Kidney glomerular epithelial cell (primary cell): ENCODE measurements at places on chromosomes 4 and X.

GRCh38 chr4:17489721-17490120 lies 22.2 kb downstream of the QDPR start:
- DNase-seq = no peak

- DNase-seq = peak; percentile 90
Measured at GRCh38 chr4:10006601-10007435, 14.5 kb downstream of the SLC2A9 start.

GRCh38 chr4:86999136-86999643 lies 64.4 kb downstream of the AFF1 start:
- no peak for DNase-seq

DNA sequence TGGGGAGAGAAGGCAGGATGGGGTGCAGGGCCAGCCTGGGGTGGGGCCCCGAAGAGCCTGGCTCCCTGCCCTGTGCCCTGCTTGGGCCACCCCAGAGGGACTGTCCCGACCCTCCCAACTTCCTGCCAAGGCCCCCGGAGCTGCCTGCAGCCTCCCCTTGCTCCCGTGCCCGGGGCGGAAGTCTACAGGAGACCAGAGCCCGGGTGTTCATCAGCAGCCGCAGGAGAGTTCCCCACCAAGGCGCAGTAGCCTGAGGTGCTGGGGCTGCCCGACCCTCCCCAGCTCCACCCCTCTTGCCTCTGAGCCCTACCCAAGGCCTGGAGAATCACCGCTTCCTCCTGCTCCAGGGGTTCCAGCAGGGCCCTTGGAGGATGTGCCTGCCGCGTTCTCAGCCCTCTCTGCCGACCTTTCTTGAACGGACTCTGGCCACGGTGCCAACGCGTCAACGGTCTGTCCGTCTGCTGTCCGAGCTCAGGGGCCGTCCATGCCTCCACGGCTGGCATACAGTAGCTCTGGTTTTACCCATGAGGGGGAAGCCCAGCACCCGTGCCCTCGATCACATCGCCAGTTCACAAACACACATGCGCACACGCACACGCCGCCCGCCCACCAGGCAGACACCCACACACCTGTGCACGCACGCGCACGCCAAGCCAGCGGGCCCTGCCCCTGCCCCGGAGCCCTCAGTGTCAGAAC lies 36.0 kb upstream of the SPON2 start:
- DNase-seq = no peak

- no peak for DNase-seq
Measured at GRCh38 chr4:28006021-28006420, 1145.4 kb downstream of the STIM2 start.

DNA sequence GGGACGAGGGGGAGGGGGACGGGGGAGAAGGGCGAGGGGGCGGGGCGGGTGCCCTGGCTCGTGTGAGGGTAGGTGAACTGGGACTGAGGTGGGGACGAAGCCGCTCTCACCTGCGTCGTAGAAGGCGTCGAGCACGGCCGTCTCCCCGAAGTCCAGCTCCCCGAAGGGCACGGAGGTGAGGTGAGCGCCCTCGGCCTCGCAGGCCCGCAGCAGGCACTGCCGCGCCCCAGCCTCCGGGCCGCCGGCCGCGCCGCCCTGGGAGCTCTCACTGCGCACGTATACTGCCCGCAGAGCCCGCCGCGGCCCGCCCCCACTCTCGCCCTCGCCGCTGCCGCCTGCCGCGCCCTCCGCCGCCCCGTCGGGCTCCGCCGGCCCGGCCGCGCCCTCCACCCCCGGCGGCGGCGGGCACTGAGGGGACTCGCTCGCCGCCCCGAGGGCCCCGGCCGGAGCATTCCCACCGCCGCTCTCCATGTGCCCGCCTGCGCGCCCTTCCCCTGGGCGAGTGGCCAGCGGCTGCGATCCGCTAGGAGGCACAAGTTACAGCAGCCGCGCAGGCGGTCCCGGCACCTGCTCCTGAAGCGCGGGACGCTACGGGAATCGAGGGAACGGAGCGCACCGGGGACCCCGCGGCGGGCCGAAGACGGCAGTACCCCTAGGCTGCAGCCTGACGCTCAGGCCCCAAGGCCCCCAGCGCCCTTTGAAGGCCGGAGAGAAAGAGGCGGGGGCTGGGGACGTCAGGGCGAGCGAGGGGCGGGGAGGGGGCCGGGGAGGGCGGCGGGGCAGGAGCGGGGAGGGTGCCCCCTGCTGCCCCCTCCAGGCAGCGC lies at the start of gene MAP3K15:
MAP3K15 (minus strand) TSS at position 718 of the 824 bp plus-strand sequence; CDS start at position 471, 247 bp downstream.
- DNase-seq = no peak

DNA sequence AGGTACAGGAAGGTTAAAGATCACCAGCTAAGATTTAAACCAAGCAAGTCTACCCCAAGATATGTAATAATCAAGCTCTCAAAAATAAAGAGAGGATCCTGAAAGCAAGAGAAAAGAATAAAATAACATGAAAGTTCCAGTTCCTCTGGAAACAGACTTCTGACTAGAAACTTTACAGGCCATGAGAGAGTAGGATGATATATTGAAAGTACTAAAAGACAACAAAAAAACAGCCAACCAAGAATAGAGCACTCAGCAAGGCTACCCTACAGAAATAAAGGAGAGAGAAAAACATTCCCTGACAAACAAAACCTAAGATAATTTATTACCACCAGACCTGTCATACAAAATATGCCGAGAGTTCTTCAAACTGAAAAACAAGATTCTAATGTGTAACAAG lies 450.5 kb downstream of the ARAP2 start:
- DNase-seq = no peak

DNA sequence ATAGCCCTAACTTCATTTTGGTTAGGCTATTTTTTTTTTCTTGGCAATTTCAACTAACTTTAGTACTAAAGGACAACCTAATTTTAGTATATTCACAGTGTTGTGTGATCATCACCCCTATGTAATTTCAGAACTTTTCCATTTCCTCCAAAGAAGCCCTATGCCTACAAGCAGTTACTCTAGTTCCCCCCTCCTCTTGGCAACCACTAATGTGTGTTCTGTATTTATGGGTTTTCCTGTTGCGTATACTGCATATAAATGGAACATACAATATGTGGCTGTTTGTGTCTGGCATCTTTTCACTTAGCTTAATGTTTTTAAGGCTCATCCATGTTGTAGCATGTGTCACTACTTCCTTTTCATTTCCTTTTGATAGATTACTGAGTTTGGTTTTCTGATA lies 57.6 kb downstream of the N4BP2 start:
- DNase-seq = no peak

GRCh38 chr4:7964890-7965662 lies 25.4 kb upstream of the AFAP1 start:
- no peak for DNase-seq

DNA sequence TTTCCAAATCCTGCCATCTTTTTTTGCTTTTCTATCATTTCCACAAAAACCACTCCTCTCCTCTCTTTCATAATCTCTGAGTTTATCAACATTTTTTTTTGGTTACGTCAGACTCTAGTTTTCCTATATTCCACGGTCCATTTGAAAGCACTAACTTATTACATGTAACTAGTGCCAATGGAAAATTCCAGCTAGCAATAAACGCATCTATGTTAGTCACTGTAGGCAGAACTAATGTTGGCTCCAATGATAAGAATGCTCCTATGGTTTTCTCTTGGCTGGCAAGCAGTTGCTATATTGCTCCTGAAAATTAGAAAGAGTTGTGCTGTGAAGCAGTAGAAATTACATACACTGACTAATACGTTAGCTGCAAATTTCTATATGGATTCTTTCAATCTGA lies 634.6 kb upstream of the FTHL17 start:
- DNase-seq = no peak

DNA sequence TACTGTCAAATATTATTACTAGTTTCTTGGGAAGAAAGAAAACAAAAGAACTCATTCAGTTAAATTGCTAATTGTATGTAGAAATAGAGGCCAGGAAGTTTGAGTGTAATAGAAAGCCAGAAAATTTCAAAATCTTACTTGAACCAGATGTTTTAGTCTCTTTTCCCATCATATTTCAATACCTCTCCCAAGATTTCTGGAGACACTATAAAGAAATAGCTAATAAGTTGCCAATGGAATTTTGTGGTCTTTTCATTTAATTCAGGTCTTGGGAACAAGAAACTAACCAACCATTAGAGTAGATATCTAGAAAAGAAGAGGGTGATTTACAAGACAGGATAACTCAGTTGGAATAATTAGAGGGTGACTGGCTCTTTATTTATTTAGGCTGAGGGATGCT lies 112.2 kb downstream of the AGTR2 start:
- no peak for DNase-seq

DNA sequence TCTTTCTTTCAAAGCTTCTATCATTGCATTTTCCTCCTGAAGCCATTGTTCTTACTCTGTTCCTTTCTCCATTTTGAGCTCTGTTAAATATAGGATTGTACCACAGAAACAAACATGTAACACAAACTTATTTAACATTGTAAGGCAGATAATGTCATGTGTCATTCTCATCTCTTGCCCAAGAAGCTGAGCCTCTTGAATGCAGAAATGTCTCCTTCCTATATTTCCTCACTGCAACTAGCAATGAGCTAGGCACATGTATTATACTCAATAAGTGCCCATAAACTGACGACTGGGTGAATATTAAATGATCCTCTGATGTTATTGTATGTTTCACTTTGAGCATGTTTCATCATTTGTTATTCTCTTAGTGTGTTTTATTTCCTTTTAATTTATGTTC lies 56.7 kb upstream of the SLC7A11 start:
- DNase-seq = no peak

DNA sequence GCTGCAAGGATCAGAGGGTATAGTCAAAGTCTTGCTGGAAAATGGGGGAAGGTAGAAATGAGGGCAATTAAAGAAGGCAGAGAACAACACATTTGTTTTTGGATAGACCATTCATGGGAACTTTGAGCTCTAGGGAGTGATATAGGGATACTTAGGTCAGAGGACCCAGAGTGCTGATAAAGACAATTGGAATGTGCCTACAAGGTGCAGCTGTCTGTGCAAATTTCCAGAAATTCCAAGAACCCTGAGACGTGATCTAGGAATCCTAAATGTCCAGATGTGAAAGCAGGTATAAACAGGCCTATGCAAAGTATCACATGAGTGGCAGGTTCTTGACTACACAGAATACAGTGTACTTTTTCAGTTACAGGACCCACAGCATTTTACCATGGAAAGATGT lies 24.2 kb downstream of the FNIP2 start:
- no peak for DNase-seq

GRCh38 chrX:47293106-47293505 lies 60.3 kb downstream of the USP11 start:
- DNase-seq = no peak

- no peak for DNase-seq
Measured at GRCh38 chr4:2667428-2667827, 88.7 kb downstream of the TNIP2 start.

DNA sequence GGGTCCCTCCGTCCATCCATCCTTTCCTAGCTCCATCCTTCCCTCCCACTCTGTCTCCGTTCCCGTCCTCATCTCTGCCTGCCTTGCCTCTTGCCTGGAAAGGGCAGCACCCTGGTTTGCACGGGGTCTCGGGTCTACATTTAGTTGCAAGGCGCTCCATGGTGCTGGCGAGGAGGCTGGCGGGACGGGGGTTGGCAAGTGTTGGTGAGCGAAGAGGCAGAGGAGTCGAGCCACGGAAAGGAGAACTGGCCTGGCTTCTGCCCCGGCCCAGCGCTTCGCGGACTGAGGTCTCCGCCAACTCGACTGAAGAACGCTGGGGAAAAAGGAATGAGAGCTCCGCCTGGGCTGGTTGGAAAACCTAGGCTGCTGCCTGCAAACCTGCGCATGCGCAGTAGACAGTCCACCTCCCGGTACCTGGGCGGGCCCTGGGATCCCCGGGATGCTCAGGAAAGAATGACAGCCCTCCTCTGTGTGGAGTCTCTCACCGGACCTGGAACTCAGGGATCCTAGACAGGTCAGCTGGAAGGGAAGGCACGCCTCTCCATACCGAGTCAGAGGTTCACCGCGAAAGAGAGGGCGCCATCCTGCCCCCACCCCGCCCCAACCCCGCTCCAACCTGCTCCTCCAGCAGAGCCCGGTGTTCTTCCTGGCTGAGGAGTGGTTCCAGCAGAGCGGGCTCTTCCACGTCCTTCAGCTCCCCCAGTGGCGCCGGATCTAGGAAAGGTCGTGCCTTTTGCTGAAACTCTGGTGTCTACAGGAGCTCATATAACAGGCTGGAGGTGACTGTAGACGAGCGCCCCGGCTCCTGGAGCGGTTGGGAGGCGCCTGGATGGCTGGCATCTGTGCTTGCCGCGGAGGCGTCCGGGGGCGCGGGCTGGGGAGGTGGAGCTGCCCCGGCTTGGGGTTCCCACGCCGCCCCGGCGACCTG lies 6.0 kb downstream of the FRG2 start:
- no peak for DNase-seq

DNA sequence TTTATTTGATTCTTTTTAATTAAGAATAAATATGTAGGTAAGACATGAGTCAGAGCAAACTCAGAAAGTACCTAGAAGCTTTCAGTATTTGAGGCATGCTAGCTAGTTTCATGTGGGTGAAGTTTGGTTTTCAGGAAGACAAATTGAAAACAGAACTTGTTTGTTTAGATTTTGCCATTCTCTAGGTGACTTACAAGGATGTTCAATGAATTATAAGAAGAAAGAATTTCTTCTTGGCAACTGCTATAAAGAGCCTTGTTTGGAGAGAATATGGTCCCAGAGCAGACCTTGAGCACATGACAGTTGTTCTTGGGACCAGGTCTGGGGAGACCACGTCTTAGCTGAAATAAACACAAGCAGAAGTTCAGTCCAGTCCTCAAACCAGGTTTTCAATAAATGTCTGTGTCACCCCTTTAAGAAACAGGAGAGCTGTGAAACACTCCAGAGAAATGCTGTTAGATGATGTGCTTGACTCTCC lies 38.0 kb upstream of the IL21 start:
- DNase-seq = no peak

- DNase-seq = peak; percentile 24
Measured at GRCh38 chr4:48016141-48017107, at the start of the genes CNGA1 and NIPAL1. Gene CNGA1, minus strand, starts transcription at chr4:48016681. Its CDS starts 63,992 bp downstream, at chr4:47952689. Gene NIPAL1, plus strand, starts transcription at chr4:48016772. Its CDS starts 68 bp downstream, at chr4:48016840.

- DNase-seq = no peak
Measured at GRCh38 chr4:8912506-8912905, 40.9 kb upstream of the HMX1 start.

- DNase-seq = peak; percentile 51
Measured at GRCh38 chrX:151396042-151396824, 773 bp upstream of the VMA21 start.

GRCh38 chr4:88696630-88697029 lies 999 bp downstream of the NAP1L5 start:
- no peak for DNase-seq

- no peak for DNase-seq
Measured at GRCh38 chr4:13089659-13089998, 394.5 kb downstream of the RAB28 start.

GRCh38 chrX:47093248-47093647 lies 15.0 kb downstream of the RGN start:
- no peak for DNase-seq

GRCh38 chr4:1406394-1406980 lies at the start of gene NKX1-1:
Gene NKX1-1, minus strand, starts transcription at chr4:1406442. Its CDS starts 0 bp downstream, at chr4:1406442.
- no peak for DNase-seq

DNA sequence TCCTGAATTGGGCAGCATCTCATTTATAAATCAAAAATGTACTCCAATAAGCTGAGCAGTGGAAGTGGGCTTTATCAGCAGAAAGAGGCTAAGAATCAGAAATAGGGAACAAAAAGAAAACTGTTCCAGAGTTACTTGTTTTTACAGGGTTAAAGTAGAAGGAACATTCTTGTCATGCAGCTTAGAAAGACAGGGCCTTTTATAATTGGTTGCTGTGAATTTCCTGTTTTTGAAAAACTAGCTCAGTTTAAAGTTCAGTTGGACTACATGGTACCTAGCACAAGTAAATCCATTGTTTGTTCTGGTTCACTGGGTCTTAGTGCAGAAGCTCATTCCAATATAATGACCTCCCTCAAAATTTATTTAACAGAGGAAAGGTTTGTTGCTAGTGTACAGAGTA lies 200.8 kb downstream of the GRIA2 start:
- peak; percentile 3 for DNase-seq
